T-helper 17 cell (primary cell): ENCODE measurements at places on chromosomes 12 and 14. TPM values are rescaled to one million over a fixed set of nuclear protein-coding genes. Genes with fewer than 3 reads are reported as not detected.

Gene ANO4
- total RNA-seq: not detected

Gene SLC6A12
- not detected for total RNA-seq

Gene NKX2-1
- total RNA-seq: not detected

Gene SBNO1
- 33.6 TPM for total RNA-seq

Gene MEG3
- total RNA-seq: 0.21 TPM

Gene PRKD1
- not detected for total RNA-seq

GRCh38 chr12:3630621-3631271 lies 122.2 kb downstream of the CRACR2A start:
- DNase-seq: no peak

DNA sequence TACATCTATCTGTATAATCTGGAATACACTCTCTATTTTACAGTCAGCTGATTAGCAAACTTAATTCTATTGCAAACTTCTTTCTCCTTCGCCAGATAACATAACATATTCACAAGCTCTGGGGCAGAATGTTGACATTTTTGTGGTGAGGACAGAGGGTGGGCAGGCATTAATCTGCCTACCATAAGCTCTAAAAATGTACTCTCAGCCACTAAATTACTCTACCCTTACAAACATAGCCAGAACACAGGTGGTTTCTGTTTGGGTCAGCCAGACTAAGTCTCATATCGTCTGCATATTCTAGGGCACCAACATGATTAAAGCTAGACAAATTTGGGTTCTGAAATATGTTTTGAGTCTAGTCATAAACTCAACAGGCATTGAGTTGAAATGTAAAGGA lies 90.1 kb downstream of the SLC6A15 start:
- DNase-seq: no peak

- DNase-seq: no peak
These were observed 41.2 kb downstream of the CORO1C start for GRCh38 chr12:108690191-108690518.

GRCh38 chr14:75022655-75023054 lies 19.9 kb downstream of the EIF2B2 start:
- DNase-seq: no peak

GRCh38 chr12:122979001-122979907 lies 1.2 kb upstream of the ARL6IP4 start:
- no peak for DNase-seq

DNA sequence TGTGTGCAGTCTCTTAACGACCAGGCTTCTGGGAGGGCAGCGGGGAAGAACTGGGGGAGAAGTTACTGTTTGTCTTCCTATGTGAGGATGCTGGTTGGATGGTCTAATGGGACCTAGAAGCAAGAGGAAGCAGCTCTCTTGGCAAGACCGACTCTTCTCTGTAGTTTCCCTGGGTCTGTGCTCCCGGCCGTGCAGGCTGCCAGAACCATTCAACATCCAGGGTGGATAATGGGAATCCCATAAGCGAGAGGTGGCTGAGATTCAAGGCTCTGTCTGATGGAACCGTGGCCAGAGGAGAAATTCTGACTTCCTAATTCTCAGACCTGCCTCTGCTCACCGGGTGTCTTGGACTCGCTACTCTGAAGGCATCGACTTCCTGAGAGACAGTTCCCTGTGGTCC lies 561.0 kb upstream of the TBX3 start:
- DNase-seq: no peak

GRCh38 chr14:106605548-106606448 lies 1079.4 kb downstream of the TMEM121 start:
- DNase-seq: peak; percentile 56

DNA sequence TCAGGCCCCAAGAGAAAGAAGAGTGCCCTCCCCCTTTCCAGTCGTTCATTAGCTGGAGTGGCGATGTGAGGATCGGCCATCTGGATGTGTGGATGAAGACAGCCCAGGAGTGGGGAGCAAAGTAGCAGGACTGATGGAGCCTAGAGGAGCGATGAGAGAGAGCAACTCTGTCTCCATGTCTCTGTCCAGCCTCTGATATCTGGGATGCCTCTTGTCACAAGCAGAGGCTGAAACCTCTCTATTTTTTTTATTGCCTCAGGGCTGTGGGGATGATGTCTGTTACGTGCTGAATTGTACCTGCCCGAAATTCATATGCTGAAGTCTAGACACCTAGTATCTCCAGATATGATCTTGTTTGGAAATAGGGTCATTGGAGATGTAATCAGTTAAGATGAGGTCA lies 2.7 kb downstream of the SERPINA11 start:
- DNase-seq: no peak

- DNase-seq: no peak
These were observed 159.1 kb upstream of the RTL1 start for GRCh38 chr14:101062601-101063000.

DNA sequence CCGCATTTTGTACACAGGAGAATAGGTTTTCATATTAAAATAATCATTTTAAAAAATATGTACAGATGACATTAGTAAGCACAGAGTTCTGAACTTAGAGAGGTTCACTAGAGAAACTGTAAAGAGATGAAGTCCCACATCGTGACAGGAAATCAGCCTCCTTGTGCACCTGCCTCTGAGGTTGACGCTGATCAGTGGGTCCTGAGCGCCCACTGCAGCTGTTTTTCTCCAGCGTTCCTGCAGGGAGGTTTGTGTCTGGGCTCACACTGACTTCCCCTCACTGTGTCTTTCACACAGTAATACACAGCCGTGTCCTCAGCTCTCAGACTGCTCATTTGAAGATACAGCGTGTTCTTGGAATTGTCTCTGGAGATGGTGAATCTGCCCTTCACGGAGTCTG lies 561.5 kb downstream of the TMEM121 start:
- no peak for DNase-seq

DNA sequence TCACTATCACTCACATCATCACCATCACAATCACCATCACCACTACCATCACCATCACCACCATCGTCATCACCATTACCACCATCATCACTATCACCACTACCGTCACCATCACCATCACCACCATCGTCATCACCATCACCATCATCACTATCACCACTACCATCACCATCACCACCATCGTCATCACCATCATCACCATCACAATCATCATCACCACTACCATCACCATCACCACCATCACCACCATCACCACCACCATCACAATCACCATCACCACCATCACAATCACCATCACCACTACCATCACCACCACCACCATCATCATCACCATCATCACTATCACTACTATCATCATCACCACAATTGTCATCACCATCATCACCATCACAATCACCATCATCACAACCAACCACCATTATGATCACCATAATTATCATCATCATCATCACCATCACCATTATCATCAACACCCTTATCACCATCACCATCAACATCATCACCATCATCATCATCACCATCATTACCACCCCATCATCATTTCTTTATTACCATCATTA lies 90.8 kb downstream of the DICER1 start:
- DNase-seq: no peak

DNA sequence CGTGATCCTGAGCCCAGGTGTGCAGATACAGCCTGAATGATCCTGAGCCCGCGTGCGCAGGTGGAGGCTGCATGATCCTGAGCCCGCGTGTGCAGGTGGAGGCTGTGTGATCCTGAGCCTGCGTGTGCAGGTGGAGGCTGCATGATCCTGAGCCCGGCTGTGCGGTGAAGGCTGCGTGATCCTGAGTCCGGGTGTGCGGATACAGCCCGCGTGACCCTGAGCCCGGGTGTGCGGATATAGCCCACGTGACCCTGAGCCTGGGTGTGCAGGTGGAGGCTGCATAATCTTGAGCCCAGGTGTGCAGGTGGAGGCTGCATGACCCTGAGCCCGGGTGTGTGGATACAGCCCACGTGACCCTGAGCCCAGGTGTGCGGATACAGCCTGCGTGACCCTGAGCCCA lies 20.3 kb downstream of the BRF1 start:
- no peak for DNase-seq

- no peak for DNase-seq
These were observed 74.4 kb upstream of the FBRSL1 start for GRCh38 chr12:132415327-132416120.

DNA sequence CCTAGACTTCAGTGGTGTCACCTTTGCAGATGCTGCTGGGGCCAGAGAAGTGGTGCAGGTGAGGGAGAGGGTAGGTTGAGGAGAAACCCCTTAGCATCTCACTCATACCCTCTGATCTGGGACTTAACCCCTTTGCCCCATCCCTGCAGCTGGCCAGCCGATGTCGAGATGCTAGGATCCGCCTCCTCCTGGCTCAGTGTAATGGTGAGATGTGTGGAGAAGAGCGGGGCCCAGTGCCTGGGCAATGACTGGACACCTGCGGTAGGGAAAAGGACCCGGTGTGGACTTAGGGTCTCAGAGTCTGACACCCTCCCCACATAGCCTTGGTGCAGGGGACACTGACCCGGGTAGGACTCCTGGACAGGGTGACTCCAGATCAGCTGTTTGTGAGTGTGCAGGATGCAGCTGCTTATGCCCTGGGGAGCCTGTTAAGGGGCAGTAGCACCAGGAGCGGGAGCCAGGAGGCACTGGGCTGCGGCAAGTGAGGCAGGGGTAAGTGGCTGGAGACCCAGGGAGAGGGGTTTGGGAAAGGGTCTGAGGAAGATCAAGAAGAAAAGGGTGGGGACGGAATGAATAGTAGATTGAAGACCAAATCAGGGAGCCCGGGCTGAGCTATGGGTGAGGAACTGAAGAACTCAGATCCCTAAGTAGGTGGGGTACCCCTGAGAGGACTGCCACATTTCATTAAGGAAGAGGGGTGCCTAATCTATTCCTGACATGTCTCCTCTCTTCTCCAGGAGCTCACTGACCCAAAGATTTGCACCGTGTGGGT lies 7.6 kb downstream of the B4GALNT1 start:
- no peak for DNase-seq
